Inflammatory macrophage (primary cell): ENCODE measurements at places on chromosomes 11 and 22.

- no peak for DNase-seq
These were observed 1406.1 kb upstream of the TENM4 start for GRCh38 chr11:80846979-80847378.

- peak; percentile 70 for DNase-seq
These were observed 1.4 kb upstream of the TPP1 start for GRCh38 chr11:6620636-6621035.

DNA sequence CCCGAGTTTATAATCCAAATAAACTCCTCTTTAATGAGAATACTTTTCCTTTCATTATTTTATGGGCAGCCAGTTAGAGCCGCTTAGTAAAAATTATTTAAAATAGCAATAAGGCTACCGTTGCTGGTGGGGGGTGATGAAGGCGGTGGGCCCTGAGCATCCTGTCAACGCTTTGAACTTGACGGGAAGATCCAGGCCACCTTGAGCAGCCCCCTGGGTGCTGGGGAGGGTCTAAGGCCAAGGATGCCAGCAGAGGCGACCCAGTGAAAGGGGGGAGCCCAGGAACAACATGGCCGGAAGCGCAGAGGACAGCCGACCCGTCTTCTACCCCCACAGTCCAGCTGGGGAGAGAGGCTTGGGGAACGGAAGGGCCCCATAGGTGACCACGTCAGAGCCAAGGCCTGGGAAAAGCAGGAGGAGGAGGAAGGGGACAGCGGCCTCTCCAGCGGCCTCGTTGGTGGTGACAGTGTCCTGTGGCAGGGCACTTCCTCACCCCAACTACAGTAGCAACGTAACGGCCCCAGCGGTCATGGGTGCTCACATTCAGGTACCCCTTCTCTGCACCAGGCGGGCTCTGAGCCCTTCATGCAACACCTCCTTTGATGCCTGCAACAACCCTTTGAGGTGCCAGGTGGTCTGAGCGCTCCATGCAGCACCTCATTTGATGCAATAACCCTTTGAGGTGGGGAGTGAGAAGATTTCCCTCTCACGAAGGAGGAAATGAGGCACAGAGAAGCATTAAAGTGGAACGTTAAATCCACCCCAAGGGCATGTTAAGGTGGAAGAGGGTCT, 695.3 kb downstream of the TBC1D22A start:
- no peak for DNase-seq

DNA sequence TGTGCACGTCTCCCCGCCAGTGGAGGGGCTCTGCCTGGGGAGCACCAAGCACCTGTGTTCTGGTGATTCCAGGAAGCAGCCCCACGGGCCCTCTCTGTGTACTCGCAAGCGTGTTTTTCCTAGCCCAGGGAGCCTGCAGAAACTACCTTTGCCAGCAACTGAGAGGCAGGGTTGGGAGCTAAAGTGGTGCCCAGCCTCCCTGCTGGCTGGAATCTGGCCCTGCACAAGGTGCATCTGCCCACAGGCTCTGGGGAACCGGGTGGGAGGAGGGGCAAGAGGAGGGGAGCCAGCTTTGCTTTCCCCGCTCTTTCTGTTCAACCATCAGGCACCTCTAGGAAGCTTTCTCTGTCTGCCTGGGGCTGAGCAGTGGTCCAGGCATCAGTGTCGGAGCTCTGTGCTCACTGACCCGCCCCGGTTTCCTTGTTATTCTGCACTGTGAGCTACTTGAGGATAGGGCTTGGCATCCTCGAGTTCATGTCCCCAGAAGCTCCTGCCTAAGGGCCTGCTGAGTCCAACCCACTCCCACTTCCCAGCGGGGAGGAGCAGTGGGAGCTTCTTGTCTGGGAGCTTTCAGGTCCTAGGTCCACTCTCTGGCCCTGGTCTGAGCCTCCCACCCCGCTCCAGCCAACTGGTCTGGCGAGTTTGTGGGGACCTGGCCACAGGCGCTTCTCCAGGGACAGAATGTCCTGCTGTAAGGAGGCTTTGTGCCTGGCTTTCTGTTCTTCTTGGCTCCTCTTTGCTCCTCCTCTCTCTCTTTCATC, 14.9 kb downstream of the DAGLA start:
- no peak for DNase-seq

DNA sequence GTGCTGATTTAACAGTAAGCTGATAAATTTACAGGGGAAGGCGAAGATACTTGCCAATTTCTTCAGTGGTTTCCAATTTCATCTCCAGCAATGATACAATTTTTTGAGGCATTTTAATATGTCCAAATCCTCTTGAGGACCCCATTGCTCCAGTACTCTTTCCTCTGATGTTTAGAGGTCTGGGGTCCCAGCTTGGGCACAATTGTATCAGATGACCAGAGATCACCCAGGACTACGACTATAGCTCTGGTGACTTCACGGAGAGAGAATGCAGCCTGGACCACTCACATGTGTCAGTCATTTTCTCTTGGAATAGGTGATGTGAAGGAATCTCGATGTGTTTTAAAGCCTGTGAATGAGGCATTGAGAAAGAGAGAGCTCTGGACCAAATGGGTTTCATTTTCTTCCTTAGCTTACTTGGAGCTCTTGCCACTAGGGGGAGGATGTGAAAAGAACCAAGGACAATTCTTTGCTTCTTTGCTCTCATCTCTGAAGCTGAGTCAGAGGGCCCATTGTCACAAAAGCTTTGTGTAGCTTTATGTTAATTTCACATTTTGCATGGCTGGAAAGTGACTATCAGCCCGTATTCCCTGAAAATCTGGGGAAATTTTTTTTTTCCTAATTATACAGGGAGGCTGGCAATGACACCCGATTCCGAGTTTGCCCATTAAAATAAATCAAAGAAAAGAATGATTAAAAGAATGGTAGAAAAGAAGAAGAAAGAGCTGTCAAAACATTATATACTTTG, 6.7 kb upstream of the CCDC90B start:
- peak; percentile 57 for DNase-seq

DNA sequence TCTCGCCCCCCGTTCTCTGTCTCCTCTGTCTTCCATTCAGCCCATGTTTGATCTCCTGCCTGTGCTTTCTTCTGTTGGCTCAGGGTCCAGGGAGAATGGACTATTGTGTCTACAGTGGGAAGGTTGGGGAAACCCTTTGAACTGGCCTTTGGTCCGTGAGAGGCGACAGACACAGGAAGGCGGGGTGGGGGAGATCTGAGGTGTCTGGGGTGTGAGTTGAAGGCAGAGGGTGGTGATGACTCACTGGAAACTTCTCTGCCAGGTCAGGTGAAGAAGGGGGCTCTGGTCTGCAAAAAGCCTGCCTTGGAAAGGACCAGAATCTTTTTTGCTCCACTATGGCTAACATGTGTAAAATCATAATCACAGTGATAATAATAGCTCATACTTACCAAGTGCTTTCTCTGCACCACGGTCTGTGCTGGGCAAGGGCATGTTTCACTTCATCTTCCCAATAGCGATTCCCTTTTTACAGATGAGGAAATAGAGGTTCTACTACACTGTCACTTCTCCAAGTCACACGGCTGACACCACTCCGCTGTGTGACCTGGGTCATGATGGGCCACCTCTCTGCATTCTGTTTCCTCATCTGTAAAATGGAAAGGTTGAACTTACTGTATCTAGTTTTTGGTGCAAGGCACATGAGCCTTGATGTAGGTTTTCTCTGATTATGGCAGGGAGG, 99.8 kb upstream of the ALX4 start:
- peak; percentile 71 for DNase-seq

DNA sequence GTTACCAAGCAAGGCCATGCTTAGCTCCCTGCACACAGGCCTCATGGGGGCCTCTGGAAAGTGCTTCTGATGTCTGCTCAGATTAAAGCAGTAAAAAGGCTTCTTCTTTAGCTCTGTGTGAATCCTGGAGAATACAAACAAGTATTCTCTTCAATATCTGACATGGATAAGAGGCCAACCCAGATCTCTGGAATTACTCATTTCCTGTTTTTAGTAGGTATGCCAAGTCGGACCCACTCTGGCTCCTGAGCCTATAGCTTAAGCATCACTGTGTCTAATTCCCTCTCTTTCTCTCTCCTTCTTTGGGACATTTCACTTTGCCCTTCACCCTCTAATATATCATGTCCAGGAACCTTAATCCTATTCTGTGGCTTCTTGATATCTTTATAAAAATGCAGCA, 529.6 kb upstream of the CCDC90B start:
- no peak for DNase-seq

GRCh38 chr11:72389116-72389515, 45.2 kb downstream of the CLPB start:
- no peak for DNase-seq

DNA sequence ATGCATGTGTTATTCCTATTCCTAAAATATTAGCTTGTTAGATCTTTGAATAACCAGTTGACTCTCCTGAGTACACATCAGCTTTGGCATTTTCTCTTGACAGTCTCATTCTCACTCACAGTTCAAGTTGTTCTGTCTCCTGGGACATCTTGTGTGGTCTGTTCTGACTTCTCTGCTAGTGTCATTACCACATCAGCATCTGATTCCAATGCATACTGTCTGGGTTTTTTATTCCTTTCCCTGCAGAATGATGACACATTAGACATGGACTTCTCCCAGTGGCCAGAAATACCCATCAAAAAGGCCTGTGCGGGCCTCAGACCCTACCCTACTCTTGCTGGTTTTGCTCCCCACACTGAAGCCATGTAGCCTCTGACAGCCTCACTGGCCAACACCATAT, 2.7 kb downstream of the ZNF74 start:
- DNase-seq, result no peak

DNA sequence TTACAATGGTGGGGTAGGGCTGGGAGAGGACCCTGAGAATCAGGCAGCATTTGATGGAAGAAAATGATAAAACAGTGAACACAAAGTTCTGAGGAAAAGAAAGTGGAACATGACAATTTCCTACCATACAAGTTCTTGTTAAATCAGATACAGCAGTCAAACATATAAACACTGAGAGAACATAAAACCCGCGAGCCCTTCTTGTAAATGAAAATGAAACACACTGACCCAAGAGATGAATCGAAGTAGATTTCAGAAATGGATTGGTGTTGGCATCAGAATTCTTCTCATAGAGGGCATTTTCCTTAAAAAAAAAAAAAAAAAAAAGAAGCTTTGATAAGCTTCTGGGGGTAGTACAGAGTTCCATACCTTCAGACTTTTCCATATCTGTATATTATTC, 134.7 kb upstream of the TMEM45B start:
- DNase-seq, result no peak

GRCh38 chr22:47197773-47198500, 435.5 kb downstream of the TBC1D22A start:
- no peak for DNase-seq

GRCh38 chr11:61141601-61142028, 19.6 kb downstream of the VPS37C start:
- DNase-seq, result no peak

- no peak for DNase-seq
These were observed 127.7 kb downstream of the CRYBB2 start for GRCh38 chr22:25346859-25347751.

DNA sequence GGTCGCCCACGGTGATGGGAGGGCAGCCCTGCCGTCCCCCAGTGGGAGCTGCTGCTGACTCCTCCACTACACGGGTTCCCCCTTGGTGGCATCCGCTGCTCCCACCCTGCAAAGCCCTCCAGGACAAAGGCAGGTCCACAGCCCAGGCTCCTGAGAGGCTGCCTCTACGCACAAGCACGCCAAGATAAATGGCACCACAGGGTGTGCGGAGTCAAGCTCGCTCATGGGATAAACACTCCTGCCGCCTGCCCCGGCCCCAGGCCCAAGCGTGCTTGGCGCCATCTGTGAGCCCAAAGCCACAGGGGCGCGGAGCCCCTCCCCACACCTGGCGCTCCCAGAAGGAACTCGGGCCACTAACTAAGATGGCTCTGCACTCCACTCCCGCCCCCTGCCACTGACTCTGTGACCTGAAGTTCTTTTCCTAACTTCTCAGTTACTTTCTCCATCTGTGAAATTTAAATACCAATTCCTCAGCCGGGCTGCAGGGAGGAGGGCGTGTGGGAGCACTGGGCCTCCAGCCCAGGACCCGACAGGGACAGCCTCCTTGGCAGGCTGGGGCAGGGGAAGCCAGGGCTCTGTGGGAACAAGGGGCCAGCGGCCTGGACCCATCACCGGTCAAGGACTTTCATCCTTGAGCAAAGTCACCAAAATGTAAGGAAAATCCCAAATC, 14.9 kb downstream of the EHD1 start:
- no peak for DNase-seq

DNA sequence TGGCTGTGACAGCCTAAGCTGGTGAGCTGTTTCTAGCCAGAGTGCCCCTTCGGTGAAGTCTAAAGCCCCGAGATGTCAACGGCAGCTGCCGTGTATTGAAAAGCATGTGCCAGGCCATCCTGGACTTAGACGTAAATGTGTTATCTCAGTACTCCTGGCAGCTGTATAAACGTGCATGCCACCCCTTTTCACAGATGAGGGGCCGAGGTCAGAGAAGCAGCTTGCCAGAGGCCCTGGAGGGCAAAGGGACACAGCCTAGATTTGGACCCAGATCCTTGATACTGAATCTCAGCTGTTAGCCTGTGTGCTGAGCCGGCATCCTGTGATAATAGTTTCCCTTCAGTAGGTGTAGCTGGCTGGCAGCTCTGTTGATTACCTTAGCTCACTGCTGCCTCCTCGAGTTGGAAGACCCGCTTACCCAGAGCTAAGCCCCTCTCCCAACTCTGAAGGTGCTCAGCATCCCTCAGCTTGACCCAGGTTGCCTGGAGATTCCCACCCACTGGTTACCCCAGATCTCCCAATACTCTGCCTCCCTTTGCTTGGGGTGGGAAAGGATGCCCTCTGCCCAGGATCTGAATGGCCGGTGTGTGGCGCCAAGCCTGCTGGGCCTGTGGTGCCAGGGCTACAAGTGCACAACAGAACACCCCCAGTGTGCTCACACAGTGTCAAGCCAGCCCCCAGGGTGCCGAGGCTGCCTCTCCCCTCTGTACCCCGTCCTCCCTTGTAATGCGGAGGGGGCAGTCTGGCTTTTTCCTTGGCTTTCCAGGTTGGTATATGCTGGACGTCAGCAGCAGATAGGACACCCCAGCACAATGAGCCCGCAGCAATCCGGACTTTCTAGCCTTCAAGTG, 59.8 kb upstream of the WNT7B start:
- no peak for DNase-seq

DNA sequence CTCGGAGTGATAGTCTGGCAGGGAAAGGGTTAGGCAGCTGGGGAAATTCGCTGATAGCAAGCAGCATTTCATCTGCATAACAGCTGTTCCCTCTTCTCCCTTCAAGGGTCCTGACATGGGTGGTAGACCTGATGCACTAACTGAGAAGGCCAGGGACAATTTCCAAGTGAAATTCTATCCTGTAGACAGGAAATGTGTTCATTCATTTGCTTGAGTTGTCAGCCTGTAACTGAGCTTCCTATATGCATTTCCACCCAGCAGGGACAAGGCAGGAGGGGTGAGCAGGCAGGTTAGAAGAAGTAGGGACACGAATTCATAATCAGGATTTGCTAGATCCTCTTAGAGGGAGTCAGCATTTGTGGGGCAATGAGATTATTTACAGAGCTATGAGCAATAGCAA, 154.3 kb upstream of the NCAM1 start:
- DNase-seq, result no peak

GRCh38 chr11:112977755-112978154, 16.5 kb downstream of the NCAM1 start:
- DNase-seq, result peak; percentile 90
